Effector CD8-positive, alpha-beta T cell (primary cell): ENCODE measurements at places on chromosomes 12 and 14.

- no peak for DNase-seq
Measured at GRCh38 chr12:56877195-56878009, 56.8 kb downstream of the SDR9C7 start.

GRCh38 chr14:89720076-89720687, 234.3 kb downstream of the EFCAB11 start:
- DNase-seq = no peak

DNA sequence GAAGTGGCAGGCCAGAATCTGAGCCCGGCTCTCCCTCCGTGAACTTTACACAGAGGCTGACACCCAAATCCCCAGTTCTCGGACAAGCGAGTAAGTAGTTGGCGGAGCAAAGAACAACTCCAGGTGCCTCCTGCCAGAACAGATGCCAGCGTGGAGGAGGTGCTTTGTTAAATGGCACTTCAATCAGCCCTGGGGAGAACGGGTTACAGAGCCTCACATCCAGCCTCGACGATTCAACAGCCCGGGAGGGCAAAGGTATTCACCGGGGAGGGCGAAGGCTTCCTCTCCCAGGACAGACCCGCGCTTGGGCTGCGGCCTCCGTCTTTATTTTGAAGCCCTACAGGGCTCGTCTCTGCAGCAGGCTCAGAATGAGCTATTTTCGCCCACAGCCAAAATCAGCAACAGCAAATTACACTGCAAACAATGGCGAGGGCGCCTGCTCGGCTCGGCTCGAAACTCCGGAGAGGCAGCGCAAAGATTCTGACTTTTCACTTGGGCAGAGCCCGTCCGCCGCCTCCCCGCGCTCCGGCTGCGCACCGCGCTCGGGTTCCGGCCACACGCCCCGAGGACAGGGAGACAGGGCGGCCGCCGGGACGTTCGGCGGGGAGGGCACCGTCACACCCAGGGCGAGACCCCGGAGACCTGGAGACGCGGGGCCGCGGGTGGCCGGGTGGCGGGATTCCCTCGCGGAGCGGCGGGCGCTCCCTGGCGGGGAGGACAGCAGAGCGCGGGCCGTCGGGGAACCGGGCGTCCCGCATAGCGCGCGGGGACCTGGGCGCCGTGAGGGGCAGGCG, 811 bp downstream of the TMCC3 start:
- no peak for DNase-seq

GRCh38 chr12:121634836-121635235, 8.5 kb downstream of the ORAI1 start:
- DNase-seq = no peak

- DNase-seq = no peak
Measured at GRCh38 chr12:90090929-90091651, 382.5 kb upstream of the ATP2B1 start.

DNA sequence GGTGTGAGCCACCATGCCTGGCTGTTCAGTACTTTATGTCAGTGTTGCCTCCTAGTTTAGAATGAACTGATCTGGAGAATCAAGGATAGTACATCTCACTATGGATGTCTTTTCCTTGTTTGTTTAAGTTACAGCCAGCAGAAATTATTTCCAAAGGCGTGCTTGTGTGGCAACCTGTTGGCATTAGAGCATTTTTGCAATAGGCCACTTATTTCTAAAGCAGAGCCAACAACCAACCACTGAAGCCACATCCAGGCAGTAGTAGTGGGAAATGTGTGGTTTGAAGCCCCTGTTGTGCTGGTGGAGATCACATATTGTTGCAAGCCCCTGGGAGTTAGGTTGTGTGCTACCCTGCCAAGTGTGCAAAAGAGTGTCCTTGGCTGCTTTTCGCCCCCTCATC, 3.7 kb downstream of the ANO6 start:
- no peak for DNase-seq

DNA sequence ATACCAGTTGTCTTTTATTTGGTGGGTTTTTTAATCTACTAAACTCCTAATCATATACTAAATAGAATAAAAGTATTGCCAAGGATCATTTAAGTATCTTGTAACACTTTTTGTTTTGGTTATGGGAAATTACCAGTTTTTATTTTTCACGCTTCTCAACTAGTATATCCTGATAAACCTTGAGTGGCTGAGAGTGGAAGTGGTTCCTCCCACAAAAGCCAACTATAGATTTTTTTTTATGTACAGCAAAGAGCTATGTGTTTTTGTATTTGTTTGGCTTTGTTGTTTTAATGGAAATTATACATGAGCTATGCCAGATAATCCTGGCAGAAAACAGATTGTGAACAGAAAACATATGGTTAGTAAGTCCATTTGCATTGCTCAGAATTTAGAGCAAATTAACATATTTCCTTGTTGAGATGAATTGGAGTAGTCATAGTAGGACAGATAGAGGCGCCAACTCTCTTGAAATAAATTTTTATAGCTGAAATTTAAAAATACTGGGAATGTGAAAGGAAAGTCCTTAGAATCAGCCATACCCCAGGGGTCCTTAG, 60.9 kb upstream of the PSMA6 start:
- no peak for DNase-seq

- no peak for DNase-seq
Measured at GRCh38 chr12:127422935-127423566, 843.9 kb upstream of the TMEM132C start.

DNA sequence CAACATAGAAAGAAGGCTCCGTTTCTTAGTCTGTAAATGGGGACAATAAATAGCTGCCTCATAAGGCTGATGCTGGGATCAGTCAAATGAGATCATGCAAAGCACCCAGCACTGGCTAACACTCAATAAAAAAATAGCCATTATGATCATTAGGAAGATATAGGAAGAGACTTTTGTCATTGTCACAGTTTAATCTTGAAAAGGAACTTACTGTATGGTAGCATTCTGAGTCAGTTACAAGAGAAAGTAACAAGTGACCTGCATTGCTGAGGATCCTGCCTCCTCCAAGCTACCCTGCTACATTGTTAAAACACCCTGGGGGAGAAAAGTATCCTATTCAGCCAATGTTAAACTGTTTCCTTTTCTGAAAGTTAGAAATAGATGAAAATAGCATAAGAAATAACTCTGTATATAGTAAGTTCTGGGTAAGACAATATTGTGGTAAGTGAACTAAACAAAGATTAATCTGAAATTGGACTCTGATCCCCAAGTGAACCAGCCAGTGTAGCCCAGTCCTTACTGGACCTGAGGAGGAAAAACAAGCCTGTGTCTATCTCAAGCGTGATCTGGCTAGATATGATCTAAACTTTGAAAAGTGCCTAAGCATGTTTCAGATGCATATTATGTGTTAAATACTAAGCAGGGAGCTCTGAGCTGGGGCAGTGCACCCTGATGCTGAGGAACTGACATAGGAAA, 3.6 kb upstream of the NUDT4 start:
- DNase-seq = no peak
